ENCODE measurements at places on chromosomes 13 and 19.

DNA sequence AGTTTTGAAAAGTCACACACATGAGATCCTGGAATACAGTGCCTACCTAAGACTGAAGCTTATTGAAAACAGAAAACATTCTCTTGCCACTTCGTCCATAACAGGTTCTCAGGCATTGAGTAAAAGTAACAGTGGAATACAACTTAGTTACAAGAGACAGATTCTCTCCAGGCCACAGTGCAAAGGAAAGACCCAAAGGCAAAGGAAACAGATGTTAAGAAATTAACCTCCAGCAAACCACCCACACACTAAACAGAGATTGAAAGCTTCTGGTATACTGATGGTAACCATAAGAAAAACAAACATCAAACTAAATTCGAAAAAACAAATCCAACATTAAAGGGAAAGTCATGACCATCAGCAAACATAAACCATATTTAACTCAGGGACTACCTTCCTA, 914.7 kb downstream of the SLITRK5 start:
- no peak for DNase-seq

GRCh38 chr19:56071151-56071550, 49.9 kb downstream of the ZNF787 start:
- no peak for DNase-seq

- no peak for DNase-seq
Measured at GRCh38 chr13:109859898-109860297, 73.5 kb upstream of the IRS2 start.

DNA sequence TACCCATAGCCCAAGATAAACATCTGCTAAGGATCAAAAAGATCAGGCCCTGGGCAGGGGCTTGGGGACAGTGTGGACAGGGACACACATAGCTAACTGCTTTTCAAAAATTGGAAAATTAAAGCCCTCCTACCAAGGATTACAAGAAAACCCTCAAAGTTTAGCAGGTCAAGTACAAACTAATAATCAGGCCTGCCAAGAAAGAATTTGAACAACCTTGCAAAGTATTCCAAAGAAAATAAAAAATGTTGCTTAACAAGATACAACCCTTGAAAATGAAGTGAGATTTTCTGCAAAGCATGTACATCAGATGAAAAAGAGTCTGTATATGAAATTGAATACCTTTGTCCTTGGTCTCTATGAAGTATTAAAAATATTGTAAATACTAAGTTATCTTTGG, 67.3 kb downstream of the KLF12 start:
- DNase-seq: no peak

- DNase-seq: no peak
Measured at GRCh38 chr19:14148751-14149410, 12.5 kb upstream of the ASF1B start.

- DNase-seq: no peak
Measured at GRCh38 chr13:51764184-51765141, 39.5 kb downstream of the DHRS12 start.

DNA sequence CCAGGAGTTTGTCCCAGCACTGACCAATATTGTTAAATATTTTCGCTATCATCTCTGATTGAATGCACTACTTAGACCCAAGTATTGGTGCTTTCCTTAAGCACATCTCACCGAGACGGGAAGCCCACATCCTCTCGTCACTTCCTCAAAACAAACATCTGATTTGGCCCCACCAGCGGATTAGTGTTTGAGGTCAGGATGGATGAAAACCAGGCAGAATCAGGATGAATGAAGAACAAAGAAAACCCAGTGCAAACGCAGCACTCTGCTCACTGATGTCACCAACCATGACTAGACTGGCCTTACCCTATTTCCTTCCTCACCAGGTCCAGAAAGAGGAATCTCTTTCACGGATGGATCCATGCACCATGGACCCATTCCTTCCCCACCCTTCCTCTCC, 6.0 kb downstream of the PLAUR start:
- no peak for DNase-seq

DNA sequence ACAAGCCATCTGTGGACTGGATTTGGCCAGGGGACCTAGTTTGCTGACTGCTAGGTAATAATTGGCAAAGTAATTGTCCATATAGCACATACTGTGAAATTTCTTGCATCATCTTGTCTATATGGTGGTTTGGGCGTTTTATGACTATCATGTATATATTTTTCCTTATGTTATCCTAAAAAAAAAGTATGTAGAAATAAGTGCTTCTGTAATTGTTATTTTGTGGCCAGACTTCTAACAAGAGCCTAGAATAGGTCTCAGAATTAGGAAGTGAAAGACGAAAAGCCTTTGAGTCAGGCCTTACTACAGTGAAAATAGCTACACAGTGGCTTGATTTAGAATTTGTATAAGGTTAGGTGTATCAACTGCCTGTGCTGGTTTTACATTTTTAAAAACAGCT, 4.2 kb downstream of the FNDC3A start:
- no peak for DNase-seq
